EL (cell line): ENCODE measurements at places on chromosomes 13 and 19.

DNA sequence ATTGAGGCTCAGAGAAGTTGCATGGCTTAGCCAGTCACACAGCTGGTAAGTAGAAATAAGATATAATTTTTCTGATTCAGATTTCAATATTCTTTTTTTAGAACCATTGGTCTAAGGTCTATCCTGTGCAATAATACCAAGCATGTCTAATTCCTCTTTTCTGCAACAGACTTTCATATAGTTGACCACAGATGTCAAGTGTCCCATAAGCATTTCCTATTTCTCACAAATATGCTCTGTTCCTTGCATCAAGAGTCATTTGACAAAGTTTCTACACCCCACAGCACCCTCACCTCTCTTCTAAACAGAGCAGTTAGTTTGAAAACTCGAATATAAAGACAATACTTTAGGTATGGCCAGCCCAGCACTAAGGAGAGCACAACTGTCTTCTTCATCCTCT lies 26.8 kb upstream of the SACS start:
- DNase-seq, result no peak

- DNase-seq, result no peak
These were observed 42.4 kb upstream of the SOX1 start for GRCh38 chr13:112024577-112024976.

DNA sequence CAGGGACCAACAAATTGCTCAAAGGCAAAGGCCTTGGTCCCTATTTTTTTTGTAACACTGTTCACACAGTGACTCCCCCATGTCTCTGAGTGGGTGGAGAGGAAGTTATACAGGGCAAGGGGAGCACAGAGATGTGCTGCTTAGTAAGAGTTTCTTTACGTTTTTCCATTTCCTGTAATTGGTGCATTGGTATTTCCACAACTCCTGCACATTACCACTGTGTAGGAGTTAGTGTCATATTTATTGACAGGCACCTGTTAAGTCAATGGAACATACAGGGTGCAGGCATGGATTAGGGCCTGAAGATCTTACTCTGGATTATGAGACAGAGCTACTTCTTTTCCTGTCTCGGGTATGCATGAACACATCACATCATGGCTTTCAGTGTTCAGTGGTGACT lies 45.2 kb downstream of the SOX21 start:
- DNase-seq, result no peak

DNA sequence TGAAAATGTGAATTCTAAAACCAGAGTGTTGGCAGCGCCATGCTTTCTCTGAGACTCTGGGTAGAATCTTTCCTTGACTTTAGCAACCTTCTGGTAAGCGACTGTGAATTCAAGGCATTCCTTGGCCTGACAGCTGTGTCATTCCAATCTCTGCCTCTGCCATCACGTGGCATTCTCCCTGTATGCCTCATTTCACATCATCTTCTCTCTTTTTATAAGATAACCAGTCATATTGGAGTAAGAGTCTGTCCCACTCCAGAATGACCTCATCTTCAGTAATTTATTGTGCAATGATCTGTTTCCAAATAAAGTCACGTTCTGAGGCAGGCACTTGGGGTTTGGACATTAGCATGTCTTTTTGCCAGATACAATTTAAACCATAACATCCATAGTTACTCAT lies 103.4 kb upstream of the POSTN start:
- peak; percentile 98 for DNase-seq

DNA sequence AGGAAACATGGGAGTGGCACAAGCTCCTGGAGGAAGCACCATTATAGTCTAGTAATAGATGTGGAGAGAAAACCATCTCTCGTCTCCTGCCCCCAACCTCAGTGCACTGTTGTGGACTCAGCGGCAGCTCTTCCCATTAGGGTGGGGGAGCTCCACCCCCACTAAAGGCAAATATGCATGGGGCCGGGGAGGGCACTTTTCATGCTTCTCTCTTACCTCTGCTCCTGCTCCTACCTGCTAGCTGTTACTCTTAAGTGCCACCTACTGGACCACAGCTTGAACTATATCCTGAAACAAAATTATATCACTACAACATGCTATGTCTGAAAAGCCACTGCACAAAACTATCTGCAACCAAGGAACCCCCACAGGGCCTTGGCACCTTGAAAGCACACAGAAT lies 112.6 kb upstream of the DACH1 start:
- no peak for DNase-seq

- no peak for DNase-seq
These were observed 270.0 kb downstream of the KCNRG start for GRCh38 chr13:50285283-50285682.

DNA sequence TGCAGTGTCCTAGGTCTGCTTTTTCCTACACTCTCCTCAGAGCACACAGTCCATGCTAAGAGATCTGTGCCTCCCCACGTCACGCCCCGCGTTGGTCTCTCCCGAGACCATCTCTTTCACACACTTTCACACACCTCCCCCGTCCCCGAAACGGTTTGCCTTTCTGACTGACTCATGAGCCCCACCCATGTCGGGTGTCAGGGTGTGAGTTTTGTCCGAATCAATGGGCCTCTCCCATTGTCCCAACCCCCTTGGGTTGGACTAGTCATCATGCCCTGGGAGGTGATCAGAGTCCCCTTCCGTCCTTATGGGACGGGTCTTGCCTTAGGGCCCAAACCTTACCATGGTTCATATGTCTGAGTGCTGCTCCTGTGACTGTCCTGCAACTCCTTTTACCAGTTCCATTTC lies 214.0 kb upstream of the HTR2A start:
- DNase-seq, result no peak

GRCh38 chr13:98129059-98129746 lies 13.7 kb upstream of the FARP1 start:
- DNase-seq, result peak; percentile 49

GRCh38 chr13:90401150-90401549 lies 946.3 kb upstream of the MIR17HG start:
- no peak for DNase-seq

- DNase-seq, result no peak
These were observed 16.2 kb upstream of the FREM2 start for GRCh38 chr13:38670627-38671026.

- peak; percentile 59 for DNase-seq
These were observed 16.4 kb upstream of the CYP2B6 start for GRCh38 chr19:40974633-40975037.

GRCh38 chr13:75687150-75687763 lies 51.1 kb downstream of the LMO7 start:
- peak; percentile 57 for DNase-seq

DNA sequence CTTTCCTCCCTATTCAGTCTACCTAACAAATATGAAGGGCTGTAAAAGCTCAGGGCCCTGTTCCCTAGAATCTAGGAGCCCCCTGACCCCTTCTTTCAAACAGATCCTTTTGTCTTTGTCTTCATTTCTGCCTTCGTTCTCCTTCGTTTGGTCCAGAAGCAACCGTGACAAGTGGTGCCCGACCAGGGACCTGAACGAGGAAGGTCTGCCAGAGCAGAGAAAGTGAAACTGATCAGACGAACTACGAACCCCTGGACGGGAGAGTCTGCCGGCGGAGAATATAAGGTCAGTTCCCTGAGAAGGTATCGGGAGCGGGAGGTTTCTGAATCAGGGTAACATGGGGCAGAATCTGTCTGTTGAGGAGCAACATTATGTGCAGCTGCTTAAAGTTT lies 751 bp downstream of the ERVK3-1 start:
- peak; percentile 4 for DNase-seq

GRCh38 chr13:85995788-85996418 lies 196.7 kb upstream of the SLITRK6 start:
- no peak for DNase-seq

DNA sequence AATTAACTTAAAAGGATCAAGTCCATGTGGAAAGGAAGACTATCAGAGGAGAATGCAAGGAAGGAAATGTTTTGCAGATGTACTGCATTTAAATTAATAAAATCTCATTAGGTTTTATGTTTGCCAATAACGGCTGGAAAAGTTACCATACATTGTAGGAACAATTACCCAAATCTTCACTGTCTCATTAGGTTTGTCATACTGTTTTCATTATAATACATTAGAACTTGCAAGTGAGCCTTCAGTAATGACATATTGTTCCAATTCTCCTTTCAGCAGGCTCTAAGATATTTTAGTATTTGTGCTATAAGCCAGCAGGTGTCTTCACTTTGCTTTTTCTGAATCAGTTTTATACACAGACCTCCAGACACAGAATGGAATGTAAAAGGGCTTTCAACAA lies 661.6 kb upstream of the KLHL1 start:
- DNase-seq, result no peak

GRCh38 chr19:12995596-12996405 lies 526 bp downstream of the NFIX start:
- DNase-seq, result peak; percentile 46

DNA sequence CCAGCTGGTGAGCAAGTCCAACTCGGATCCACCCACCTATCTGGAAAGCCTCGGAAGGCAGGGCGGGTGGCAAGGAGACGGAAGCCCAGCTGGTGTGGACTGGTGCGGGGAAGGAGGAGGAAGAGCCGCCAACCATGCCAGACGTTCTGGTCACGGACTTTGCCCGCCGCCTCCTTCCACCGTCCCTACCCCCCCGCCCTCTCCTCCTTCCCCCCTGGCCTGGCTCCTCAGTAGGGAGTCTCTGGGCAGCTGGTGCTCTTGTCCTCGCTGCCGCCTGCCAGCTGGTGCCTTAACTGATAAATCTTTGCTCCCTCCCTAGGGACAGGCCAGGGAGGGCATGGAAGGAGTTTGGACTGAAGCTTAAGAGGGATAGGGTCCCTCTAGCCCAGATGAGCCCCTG lies 4.8 kb downstream of the SYNGR4 start:
- no peak for DNase-seq

- peak; percentile 33 for DNase-seq
These were observed 20.1 kb upstream of the CAMSAP3 start for GRCh38 chr19:7575434-7576040.

DNA sequence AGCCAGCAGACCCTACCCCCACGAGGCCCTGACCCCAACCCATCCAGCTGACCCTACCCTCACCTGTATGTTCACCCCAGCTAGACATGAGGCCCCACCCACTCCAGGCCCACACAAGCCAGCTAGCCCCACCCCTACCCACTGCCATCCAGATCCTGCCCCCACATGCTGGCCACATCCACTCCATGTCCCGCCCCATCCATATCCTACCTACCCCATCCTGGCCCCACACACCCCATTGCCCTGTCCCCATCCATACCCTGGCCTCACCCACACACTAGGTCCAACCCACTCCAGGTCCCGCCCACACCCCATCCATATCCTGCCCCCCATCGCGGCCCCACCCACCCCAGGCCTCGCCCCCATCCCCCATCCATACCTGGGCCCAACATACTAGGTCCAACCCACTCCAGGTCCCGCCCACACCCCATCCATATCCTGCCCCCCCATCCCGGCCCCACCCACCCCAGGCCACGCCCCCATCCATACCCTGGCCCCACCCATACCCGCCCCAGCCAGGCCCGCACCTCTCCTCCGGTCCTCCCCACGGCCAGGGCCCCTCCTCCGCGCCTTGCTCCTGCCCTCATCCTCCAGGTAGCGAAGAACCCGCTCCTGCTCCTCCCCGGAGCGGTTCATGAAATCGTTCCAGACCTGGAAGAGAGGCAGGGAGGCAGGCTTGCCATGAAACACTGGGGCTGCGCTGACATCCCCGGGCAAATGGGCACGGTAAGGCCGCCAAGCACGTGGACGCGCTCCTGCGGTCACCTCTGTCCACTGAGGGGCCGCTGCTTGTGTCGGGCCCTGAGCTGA lies 7.2 kb downstream of the RNU6-9 start:
- no peak for DNase-seq

GRCh38 chr13:65112123-65112522 lies 2118.0 kb downstream of the PCDH9 start:
- no peak for DNase-seq

- DNase-seq, result peak; percentile 9
These were observed 26.8 kb downstream of the UBAC2 start for GRCh38 chr13:99227331-99227900.

DNA sequence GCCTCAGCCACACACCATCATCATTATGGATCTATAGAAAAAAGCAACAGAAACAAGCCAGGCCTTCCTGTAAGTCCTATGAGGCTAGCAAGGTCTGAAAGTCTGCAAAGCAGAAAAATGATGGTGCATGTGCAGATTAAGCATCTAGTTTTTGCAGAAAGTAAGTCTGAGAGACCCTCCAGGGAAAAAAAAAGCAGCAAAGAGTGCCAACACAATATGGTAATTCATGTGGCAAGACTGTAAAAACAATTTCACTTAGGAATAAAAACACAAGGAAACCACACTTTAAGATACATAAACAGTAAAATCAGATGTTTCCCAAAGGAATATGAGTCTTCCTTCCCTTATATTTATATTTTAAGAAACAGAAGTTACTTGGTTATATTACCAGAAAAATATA lies 112.3 kb upstream of the FBXL3 start:
- no peak for DNase-seq

DNA sequence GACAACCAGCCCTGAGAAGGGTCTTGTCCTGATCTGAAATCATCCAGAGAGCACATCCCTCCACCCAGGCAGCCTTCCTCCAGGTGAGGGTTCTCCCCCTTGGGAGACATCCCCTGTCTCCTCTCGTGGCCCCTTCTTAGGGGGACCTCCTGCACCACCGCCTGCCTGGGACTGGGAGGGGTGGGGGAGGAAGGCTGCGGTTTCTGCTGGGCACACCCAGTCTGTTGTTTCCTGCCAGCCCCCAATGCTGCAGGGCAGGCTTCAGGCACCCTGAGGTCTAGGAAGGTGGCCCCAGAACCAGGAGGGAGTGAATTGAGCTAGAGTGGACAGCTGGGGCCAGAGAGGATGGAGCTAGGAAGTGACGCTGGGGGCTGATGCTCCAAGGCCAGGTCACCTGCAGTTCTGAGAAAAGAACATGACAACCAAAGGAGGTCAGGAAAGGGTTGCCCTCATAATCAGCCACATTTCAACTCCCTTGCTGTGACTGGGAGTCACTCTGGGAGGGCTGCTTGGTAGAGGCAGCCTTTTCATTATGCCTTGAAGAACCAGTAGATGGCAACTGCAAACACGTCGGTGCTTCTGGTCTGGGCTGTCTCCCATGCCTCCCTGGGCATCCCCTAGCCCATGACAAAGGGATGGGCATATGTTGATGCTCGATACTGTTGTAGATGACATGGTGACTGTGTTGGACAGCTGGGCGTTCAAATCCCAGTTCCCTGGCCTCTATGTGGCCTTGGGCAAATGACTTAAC lies 1.4 kb downstream of the ARHGEF18 start:
- DNase-seq, result no peak

- peak; percentile 28 for DNase-seq
These were observed at the start of gene SLC17A7 for GRCh38 chr19:49441210-49441959. Gene SLC17A7, minus strand, starts transcription at chr19:49441527. Its CDS starts 148 bp downstream, at chr19:49441379.

- DNase-seq, result no peak
These were observed 5.8 kb downstream of the KRTDAP start for GRCh38 chr19:35484252-35485036.

DNA sequence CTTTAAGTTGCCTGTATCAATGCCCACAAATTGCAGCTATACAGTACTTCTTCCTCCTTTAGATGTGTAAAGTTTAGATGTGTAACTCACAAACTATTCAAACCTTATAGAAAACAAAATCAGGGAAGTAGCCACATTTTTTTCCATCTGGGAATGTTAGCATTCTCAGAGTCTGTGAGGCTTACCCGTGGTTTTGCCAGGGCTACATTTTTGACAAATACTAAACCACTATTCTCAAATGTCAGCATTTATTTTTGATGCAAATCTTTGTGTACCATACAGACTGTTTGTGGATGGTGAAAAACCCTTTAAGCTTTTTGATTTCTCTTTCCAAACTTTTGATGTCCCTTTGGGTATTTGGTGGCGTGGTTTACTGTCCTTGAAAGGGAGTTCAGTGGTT lies 216.4 kb downstream of the POSTN start:
- peak; percentile 5 for DNase-seq
